EH (cell line): ENCODE measurements at places on chromosomes 2 and 18.

- DNase-seq, result no peak
Observed at GRCh38 chr2:142936629-142937028, 59.2 kb downstream of the KYNU start.

- no peak for DNase-seq
Observed at GRCh38 chr2:219198974-219199373, 7.6 kb upstream of the ZFAND2B start.

DNA sequence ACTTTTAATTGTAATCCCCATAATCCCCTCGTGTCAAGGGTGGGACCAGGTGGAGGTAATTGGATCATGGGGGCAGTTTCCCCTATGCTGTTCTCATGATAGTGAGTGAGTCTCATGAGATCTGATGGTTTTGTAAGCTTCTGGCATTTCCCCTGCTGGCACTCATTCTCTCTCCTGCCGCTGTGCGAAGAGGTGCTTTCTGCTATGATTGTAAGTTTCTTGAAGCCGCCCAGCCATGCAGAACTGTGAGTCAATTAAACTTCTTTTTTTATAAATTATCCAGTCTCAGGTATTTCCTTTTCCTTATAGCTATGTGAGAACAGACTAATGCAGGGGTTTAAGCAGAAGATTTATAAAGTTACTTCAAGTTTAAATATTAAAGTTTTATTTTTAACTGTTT lies 655.2 kb downstream of the EPHA4 start:
- no peak for DNase-seq

- DNase-seq, result no peak
Observed at GRCh38 chr2:198890490-198890889, 567.2 kb downstream of the SATB2 start.

- DNase-seq, result no peak
Observed at GRCh38 chr18:48649231-48649630, 110.4 kb downstream of the CTIF start.

DNA sequence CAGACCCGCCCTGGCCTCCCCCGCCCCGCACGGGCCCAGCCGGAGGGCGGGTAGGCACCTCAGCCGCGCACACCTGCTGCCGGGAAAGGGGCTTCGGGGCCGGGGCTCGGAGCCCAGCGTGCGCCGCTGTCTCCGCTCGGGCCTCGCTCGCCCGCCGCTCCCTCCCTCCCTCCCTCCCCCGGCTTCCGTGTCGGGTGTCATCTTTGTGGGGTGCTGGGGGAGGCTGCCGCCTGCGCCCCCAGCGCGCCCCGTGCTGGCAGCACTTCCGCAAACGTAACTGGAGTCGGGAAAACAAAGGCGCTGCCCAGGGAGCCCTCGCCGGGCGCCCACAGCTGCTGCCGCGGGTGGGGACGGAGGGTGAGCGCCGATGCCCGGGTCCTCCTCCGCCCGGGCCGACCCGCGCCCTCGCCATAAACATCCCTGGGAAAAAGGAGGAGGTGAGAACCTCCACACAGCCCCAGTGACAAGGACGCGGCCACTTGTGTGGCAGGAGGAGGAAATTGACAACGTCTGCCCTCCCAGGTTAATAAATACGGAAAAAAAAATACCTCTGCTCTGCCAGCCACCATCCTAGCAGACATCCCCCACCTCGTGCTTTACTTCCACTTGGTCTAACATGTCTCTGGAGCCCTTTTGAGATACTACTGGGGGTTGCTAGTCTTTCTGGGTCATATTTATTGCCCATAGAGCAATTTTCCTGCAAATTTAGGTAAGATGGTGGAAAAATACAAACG lies 550 bp downstream of the MFSD6 start:
- DNase-seq, result peak; percentile 46

- DNase-seq, result no peak
Observed at GRCh38 chr2:3644246-3644525, 13.8 kb upstream of the ALLC start.

DNA sequence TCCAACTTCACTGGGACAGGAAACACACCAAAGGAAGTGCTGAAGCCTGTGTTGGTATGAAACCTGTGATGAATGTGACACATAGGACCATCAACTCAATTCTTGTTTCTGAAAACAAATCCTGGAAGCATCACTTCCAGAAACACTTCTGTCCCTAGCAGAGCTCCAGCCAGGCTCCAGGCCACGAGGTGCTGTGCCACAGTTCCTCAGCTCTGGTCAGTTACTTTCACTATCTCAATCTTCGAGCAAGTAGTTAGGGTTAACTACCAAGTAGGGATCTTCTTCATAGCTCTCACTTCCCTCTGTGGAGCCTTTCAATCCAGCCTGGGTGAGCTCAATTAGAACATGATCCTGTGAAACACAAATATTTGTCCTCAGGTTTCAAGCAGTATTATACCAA lies 3.6 kb upstream of the LCT start:
- DNase-seq, result peak; percentile 46

GRCh38 chr2:236840857-236841256 lies 244.8 kb upstream of the COPS8 start:
- DNase-seq, result no peak

- DNase-seq, result peak; percentile 55
Observed at GRCh38 chr2:226215902-226216503, 583.6 kb downstream of the IRS1 start.

DNA sequence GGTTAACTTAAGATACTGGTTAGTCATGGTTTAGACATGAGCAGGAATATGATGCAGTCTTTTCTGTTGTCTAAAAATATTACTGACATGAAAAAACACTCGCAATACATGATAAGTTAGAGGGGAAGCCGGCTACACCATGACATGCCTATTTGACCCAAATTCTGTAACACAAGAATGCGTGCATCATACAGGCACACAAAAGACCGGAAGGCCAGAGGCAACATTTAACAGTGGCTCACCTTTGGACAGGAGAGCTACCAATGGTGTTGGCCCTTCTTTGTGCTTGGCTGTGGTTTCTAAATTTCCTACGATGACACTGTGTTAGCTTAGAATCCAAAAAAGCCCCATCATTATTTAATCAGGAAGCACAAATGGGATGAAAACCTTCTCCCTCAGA lies 4.1 kb downstream of the PARD6G start:
- no peak for DNase-seq

DNA sequence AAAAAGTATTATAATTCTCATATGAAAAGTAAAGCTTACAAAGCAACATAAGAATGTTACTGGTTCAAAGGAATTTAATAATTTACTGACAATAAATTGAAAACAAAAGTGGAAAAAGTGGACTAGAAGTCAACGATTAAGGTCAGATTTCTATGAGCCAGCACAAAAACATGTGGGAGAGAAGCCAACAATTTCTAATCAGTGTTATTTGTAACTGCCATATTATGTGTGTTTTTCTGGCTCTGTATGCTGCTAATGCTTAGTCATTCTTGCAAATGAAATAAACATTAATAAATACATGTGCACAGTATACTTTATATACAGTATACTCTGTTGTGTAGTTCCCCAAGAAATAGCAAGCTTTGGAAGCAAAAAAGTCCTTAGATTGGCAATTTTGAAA lies 301.3 kb upstream of the RGPD4 start:
- DNase-seq, result peak; percentile 11

- DNase-seq, result no peak
Observed at GRCh38 chr2:122486705-122487415, 731.4 kb downstream of the TSN start.

- DNase-seq, result peak; percentile 63
Observed at GRCh38 chr2:42102591-42103450, 55.0 kb downstream of the PKDCC start.

GRCh38 chr2:237691029-237691907 lies 63.9 kb downstream of the LRRFIP1 start:
- DNase-seq, result peak; percentile 25

GRCh38 chr2:221350616-221351015 lies 221.5 kb downstream of the EPHA4 start:
- DNase-seq, result peak; percentile 17

DNA sequence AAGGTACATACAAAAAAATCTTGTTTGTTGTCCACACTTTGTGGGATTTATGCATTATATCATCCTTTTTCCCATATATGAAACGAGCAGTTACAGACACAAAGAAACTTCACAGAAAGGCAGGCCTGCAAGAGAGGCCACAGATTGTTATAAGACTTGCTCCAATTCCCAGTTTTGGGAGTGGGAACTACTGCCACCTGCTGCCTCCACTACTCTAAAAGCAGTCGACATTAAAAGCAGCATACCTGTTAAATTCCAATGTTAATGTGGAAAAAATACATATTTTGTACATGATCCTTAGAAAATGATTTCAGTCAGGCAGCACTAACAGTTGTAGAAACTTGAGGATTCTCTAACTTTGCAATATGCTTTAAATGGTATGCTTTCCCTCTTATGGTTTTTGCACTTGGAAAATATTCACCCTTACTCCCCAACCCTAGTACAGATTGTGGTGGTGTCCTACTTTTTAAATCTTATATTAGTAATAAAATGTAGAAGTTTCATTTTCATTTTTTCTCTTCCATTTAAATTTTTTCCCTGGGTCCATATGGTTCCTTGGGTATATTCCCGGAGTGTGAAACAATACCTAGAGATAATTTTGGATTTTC lies 37.9 kb downstream of the SLC38A11 start:
- DNase-seq, result peak; percentile 36

- DNase-seq, result no peak
Observed at GRCh38 chr2:141528990-141529389, 601.8 kb downstream of the LRP1B start.

DNA sequence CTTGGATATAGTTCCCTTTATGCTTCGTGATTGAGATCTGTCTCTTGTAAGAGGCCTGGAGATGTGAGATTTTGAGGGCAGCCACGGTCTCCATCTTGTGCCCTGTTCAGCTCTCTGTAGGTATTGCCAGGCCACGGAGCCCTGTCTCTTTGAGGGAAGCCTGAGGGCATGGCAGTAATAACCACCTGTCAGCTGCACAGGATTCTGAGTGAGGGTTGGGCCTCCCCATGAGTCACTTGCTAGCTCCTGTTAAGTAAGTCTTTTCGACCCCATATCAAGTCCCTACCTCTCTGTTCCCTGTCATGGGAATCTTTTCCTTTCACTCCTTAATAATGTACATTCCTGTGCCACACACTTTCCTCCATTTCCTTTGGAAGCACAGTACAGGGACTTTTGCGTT lies 20.4 kb downstream of the LYPD6B start:
- no peak for DNase-seq

- peak; percentile 78 for DNase-seq
Observed at GRCh38 chr2:219155054-219155644, 5.5 kb downstream of the NHEJ1 start.

- peak; percentile 46 for DNase-seq
Observed at GRCh38 chr2:111202266-111203040, 81.7 kb downstream of the BCL2L11 start.

- DNase-seq, result no peak
Observed at GRCh38 chr18:3177902-3178687, 41.7 kb downstream of the MYOM1 start.
